ENCODE measurements at places on chromosomes 11 and 22.

DNA sequence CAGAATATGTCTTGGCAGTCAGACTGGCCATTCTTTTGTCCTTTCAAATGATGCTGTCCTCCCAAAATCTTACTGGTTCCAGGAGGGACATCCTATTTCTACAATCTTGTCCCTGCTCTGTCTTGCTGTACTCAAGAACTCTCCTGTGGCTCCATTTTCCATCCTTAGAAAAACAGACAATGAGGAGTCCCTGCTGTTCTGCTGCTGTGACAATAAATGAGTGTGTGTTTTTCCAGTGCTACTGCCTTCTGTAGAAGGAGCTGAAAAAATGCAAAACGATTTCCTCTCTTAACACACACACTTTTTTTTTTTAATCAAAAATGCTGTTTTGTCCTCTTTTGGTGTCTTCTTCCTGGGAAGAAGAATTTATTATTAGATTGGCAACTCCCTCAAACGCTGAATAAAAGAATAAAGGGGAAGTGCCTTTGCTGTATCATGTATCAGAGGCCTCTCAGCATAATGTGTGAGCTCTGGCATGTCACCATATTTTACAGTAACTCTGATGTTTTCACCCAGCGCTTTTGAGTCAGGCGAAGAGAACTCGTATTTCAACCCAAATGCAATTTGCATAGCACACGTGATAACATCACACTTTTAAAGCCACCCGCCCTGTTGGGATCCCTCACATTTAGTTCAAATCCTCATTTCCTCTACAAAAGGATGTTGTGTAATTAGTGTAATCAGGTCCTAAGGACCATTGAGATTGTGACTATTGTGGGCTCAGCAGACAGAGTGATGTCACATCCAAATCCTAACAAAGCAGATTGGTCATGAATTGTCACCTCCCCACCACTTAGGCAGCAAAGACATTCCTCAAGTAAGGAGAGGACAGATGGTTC is 496.0 kb upstream of the LARGE1 start:
- DNase-seq, result no peak

GRCh38 chr22:19271856-19272535 is 19.5 kb downstream of the CLTCL1 start:
- DNase-seq, result no peak

GRCh38 chr11:73428227-73428626 is 52.0 kb downstream of the RELT start:
- no peak for DNase-seq

DNA sequence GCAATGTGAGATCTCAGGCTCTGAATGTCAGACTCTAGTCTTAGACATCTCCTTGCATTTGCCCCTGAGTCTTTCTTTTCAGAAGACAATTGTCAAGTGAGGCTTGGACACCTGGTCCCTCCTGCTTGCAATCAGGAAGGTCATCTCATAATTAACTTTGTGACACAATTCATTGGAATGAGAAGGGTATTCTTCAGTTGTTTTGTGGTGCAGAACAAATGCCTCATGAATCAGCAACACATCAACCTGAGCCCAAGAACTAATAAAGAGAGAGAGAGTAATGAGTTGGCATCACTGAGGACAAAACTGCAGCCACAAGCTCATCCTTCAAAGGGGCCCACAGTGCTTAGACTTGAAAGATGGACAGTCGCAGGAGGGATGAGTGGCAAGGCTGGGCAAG is 375.8 kb downstream of the INSC start:
- DNase-seq, result no peak

- no peak for DNase-seq
Measured at GRCh38 chr11:120912504-120912903, 111.4 kb upstream of the TBCEL start.

DNA sequence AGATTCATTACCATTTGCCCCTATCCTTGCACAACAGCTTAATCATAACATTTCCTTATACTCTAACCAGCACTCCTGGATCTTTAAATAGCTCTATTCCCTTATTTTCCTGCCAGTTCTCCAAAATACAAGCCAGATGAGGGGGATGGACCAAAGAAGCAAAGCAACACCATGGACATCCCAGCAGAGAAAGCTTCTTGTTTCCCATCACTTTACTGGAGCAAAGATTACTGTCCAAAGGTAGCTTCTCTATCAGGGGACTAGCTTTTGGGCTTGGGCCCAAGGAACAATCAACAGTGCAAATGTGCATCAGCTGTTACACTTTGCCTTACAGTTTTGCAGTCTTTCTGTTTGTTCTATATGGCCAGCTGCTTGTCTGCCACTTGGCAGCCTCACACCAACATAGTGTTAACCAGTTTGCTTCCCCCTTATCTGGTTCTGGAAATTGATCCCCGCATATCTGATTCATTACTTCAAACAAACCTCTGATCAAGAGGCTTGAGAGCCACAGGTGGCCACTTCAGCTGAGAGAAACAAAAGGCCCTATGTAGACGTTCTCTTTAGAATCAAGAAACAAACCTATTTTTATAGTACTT is 814.3 kb downstream of the METTL15 start:
- DNase-seq, result no peak

GRCh38 chr11:548700-549603 is 11.6 kb downstream of the LMNTD2 start:
- no peak for DNase-seq

DNA sequence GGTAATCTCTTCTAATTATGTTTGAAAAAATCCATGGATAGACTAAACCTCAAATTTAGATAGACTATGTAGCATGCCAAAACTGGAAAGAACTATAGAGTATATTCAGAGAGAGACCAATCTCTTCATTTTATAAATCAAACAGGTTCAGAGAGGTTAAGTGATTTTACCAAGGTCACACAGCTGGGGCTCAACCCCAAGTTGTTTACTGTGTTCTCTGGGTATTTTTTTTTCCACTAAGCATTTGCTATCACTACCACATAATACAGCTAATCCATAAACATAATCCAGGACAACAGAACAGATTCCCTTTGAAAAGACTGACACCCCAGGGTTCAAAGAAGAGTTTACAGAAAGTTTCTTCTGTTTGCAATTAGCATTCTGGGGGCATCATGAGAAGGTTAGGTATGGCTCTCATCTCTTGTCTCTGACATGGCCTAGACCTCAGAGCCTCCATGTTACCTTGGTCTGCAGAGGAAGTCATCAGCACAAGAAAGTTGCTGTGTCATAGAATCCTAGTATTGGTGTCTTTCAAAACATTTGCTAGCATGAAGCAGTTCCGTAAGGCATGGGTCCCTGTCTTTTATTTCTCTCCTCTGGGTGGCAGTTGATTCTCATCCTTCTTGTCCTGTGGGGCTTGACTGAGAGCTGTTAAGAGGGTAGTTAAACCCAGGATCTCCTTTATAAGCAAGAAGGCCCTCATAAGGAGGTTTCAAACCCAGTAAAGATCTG is 94.5 kb upstream of the HSD17B12 start:
- no peak for DNase-seq

DNA sequence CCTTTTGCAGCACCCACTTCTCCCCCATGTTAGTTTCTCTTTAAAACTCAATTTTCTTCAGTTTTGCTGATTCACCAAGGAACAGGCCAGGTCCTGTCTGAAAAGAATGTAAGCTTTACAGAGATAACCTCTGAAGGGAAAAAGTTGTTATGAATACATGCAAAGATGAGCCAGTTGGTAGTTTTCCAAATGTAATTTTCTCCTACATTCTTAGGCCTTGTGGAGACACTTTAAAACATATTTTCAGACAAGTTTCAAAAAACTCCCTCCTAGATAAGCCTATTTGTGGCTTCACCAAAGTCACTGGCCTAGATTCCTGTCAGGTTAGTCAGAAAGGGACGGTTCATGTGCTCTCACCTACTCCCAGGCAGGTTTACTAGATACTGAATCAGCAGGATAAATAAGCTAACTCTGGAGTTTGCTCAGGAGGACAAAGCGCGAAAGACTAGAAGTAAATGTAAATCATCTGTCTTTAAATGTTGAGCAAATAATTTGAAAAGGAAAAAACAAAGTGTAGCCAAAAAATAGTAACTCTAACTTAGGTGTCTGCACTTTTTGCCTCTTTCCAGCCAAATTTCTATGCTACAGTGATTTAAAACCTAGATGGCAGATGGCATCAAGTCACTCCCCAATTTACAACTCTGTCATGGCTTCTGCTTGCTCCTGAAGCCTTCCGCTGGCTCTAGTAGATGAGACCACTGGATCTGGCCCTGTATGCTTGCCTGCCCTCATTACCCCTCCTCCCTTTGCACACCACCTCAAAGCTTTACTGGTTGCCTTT is 4.9 kb upstream of the ATP6V1E1 start:
- DNase-seq, result no peak

All from stimulated activated CD4-positive, alpha-beta T cell treated with anti-CD3 and anti-CD28 coated beads, Interleukin-1b, Interleukin-23, amount 100 ng/mL, for 24 hours (primary cell).